ENCODE measurements at places on chromosomes 4 and X.

GRCh38 chr4:17758485-17758884, 22.9 kb downstream of the FAM184B start:
- no peak for DNase-seq

DNA sequence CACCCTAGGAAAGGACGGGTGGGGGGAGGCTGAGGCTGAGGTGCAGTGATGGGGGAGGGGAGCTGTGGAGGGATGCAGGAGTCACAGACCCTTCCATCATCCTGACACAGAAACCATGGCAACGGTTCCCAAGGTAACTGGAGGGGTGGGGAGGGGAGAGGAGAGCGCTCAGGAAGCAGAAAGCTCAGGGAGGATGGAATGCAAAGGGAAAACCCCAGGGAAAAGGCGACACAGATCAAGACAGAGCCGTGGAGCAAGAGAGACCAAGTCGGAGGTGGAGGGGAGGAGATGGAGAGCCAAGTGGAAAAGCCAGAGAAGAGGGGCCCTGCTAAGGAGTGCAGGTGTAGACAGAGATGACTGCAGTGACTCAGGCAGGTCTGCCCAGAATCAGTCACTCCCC, 14.5 kb downstream of the L1CAM start:
- no peak for DNase-seq

GRCh38 chr4:73257651-73258435, 755 bp downstream of the ANKRD17 start:
- peak; percentile 79 for DNase-seq

GRCh38 chr4:139962130-139962684, 191.8 kb downstream of the MAML3 start:
- DNase-seq = no peak

DNA sequence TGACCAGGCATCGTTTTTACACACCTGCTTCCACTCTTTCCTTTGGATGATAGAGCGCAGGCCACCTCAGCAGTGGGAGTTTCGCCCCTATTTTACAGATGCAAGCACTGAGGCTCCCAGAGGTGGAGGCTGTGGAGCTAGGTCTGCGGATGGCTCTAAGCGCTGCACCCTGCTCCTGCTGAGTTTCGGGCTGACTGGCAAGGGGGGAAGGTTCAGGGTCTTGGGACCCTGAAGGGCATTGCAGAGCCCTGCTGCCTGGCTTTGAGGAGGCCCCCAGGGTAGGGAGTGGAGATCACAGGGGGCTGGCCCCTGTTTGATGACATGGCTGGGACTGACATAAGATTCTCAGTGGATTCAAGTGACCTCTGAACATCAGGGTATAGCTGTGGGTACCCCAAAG, 62.8 kb upstream of the NKX1-1 start:
- no peak for DNase-seq

GRCh38 chrX:41481264-41482109, 34.3 kb downstream of the NYX start:
- DNase-seq = no peak

DNA sequence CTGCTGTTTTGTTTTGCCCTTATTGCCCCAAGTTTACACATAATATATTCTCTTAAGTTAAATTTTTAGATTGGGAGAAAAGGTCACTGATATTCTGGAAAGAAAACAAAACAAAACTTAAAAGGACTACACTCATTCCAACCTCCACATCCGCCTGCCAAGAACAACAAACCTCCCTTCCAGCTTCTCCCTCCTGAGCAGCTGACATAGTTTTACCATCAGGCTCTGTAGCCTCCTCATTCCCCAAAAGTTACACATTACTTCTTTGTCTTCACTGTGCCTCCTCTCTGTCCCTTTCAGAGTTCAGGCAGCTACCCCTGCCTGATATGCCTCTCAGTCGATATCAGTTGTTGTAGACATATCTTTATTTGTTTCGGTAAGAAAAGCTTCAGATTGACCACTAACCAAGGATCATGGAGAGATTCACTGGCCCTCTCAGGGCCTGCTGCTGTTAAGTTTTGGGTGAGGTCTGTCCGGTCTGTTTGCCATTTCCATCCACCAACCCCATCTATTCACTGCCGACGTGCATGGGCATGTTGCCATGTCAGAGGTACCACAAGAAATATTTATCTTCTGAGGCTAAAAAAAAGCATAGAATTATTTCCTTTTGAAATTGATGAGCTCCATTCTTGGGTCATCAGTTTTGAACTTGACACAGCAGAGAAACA, 164.1 kb downstream of the GASK1B start:
- DNase-seq = no peak

- peak; percentile 33 for DNase-seq
Observed at GRCh38 chr4:180134091-180134866, 2108.9 kb upstream of the TENM3 start.
